ENCODE measurements at places on chromosomes 3 and 15. TPM values are rescaled to one million over a fixed set of nuclear protein-coding genes. Genes with fewer than 3 reads are reported as not detected.
A peak's percentile ranks its signal among the peaks of the same experiment; 100 is the strongest.

CKMT1B gene
- 2.7 TPM for polyA plus RNA-seq

RETNLB gene
- not detected for polyA plus RNA-seq

CXCR6 gene
- 0.18 TPM for polyA plus RNA-seq

AQR gene
- 7.4 TPM for polyA plus RNA-seq

TMEM207 gene
- polyA plus RNA-seq, result not detected

GRCh38 chr3:159763011-159763601 lies 225.5 kb upstream of the IL12A start:
- DNase-seq, result peak; percentile 86

DNA sequence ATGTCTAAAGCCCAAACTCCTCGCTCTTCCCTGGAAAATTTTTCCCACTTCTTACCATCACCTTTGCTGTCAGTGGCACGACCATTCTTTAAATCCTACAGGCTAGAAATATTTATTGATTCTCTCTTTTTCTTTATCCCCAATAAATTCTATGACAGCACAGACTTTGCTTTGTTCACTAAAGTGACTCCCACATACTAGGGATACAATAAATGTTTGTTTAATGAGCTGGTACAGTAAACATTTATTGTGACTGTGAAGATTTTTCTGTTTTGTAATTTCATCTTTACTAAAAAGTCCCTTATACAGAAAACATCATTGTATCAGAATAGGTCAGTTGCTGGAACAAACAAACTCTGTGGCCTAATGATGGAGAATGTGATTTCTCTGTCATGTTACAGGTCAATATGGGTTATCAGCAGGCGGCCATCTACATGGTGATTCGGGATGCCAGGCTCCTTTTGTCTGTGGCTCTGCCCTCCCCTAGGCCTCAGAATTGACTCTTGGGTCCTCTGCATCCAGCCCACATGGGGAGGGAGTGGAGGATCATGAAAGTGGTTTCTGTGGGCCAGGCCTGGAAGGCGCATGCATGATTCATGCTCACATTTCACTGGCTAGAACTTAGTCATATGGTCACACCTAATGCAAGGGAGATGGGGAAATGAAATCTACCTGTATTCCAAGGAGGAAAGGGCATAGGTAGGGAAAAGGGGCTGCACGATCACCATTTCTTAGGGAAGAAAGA lies 22.7 kb upstream of the KNG1 start:
- no peak for DNase-seq

GRCh38 chr3:43696441-43696840 lies 5.7 kb downstream of the ABHD5 start:
- no peak for DNase-seq

- DNase-seq, result no peak
Observed at GRCh38 chr3:126847061-126847460, 135.9 kb upstream of the PLXNA1 start.

DNA sequence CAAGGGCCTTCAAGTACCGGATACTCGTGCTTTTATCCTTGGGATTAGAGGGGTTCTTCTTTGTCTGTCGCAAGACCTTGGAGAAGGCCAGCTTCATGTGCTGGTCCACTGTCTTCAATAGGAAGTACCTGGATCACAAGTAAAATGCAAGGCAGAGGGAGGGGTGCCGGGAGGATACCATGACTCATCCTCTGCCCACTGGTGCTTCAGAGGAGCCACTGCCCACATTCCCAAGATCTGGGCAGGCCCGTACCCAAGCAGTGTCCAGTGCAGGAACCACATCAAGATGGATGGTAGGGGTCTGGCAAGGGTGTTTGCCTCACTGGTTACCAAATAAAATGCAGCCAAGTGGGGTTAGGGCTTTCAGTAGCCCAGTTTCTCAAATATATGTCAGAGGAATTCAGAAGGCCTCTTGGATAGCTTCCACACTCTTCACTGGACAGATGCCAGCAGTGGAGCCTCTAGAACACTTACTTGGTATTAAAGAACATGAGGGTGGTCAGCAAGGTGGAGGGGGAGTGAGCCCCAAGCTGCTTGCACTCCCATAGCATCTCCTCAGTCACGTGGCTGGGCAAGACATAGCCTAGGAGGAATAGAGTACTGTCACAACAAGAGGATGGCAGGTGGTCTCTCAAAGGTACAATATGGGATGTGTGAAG lies 3.6 kb upstream of the IMPDH2 start:
- DNase-seq, result no peak

DNA sequence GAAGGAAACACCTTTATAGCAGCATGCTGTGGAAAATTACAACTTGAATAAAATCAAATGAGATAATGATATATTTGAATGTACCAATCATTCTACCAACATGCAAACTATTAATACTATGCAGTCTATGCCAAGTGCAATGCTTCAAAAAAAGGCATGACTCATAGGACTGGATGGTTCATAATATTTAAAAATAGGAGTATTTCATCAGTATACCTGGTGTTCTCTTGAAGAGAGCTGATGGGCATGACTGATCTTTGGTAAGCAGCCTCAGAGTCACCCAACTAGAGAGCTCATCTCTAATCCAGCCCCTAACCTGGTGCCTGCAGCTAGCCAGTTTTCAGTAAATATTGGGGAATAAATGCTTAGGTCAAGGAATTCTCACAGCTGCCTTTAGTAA lies 434.7 kb upstream of the ARRDC4 start:
- DNase-seq, result no peak

DNA sequence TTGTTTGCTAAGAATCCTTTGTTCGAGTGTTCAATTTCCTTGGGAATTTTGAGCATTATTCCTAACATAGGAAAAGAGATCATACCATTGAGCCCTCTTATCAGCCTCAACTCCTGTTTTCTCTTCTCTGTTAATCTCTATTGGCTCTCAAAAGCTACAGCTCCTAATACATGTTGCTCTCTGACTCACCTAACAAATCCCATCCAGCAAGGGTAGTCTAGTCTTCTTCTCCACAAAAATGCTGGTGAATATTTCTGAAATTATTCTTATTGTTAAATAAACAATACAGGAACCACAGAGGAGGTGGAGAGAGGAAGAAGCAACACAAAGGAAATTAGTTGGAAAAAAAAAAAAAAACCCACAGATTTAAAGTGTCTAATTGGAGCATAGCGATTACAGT lies 325.8 kb upstream of the NAALADL2 start:
- no peak for DNase-seq

- no peak for DNase-seq
Observed at GRCh38 chr3:160665784-160666526, 11.0 kb upstream of the ARL14 start.

DNA sequence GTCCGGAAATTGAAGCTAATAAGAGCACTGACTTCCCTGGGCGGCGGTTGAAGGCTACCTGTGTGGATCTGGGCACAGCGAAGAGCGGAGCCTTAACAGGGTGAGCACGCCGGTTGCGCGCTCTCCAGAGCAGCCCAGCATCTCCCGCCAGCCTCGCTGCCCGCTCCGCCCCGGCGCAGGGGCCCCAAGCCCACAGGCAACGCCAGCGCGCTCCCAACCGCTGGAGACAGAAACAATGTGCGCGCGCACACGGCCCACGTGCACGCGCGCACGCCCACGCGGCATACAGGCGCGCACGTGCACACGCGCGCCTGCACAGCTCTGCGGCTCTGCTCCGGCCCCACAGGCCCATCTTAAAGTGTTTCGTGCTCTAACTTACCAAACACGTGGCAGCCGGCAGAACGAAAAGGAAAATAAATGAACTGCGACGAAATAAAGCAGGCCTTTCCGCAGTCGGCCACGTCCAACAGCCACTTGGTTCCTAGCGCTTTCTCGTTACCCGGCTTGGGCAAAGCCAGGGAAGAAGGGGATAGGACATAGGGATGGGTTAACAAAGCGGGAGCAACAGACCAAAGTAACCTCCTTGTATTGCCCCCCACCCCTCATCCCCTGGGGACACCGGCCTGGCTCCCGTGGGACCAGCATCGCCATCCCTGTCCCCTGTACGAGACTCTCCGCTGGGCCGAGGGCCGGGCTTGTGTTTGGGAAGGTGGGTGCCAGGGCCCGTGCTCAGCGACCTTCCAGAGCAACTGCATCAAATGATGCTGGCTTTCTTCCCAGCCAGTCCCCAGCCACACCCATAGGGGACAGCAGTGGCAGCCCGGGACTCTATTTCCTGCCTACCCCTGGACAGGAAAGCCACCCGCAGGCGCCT lies 203.7 kb downstream of the ABHD5 start:
- DNase-seq, result peak; percentile 78

DNA sequence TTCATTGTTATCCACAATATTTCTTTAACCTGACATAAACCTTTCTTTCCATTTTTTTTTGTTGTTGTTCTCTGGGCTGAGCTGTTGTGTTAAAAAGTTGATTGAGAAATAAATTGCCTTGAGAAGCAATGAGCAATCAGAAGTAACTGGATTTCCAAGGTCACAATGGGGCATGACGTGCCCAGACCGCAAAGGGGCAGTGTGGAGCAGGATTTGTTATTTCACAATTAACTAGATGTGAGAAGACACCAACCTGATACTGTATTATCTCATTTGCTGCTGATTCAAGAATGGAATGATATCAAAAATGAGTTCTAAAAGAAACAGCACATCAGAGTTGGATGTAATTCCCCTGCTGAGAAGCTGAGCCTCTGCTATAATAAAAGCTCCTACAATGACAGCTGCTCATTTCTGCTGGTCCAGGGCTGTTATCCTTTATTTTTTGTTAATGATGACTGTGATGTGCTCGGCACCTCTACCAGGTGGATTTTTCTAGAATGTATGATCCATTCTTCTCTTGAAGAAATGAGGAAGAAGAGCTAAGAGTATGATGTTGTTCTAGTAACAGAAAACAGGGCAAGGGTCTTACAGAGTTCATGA lies 28.1 kb downstream of the CPNE4 start:
- peak; percentile 40 for DNase-seq

GRCh38 chr15:25437777-25438600 lies 835 bp downstream of the UBE3A start:
- DNase-seq, result peak; percentile 85

Data from right cardiac atrium (tissue), 5 donors.